Dermis blood vessel endothelial cell (primary cell): ENCODE measurements at places on chromosomes 11 and 22. TPM values are rescaled to one million over a fixed set of nuclear protein-coding genes. Genes with fewer than 3 reads are reported as not detected.

MMP12 gene
- not detected in 2 replicates for total RNA-seq

PGR gene
- under 0.01 TPM in 1 of 2 replicates, not detected in the other for total RNA-seq

SCUBE2 gene
- total RNA-seq = 3.5 and 3.9 TPM in 2 replicates

DUSP8 gene
- 0.37 and 1.2 TPM in 2 replicates for total RNA-seq

OR8G1 gene
- total RNA-seq = not detected in 2 replicates

CARNS1 gene
- total RNA-seq = 0.17 and 0.23 TPM in 2 replicates

OR52I1 gene
- not detected in 2 replicates for total RNA-seq

NXPE2 gene
- total RNA-seq = not detected in 2 replicates

XKR3 gene
- not detected in 2 replicates for total RNA-seq

SCN2B gene
- total RNA-seq = under 0.01 TPM in 1 of 2 replicates, not detected in the other

GAS2L1 gene
- total RNA-seq = 24.7 and 44.4 TPM in 2 replicates

CLMP gene
- 0.17 and 1.3 TPM in 2 replicates for total RNA-seq

LGALS12 gene
- total RNA-seq = not detected in 2 replicates

CDCA5 gene
- 4.4 and 17.5 TPM in 2 replicates for total RNA-seq

SEPTIN3 gene
- total RNA-seq = under 0.01 and 0.14 TPM in 2 replicates

JAM3 gene
- 14.4 and 49.5 TPM in 2 replicates for total RNA-seq

NCAM1 gene
- total RNA-seq = 2.2 and 3.4 TPM in 2 replicates

OR2AG1 gene
- total RNA-seq = not detected in 2 replicates

MMP7 gene
- 3.7 and 9.2 TPM in 2 replicates for total RNA-seq

SELENOO gene
- total RNA-seq = 32.8 and 47.0 TPM in 2 replicates

CCDC134 gene
- total RNA-seq = 6.1 and 6.3 TPM in 2 replicates
